ENCODE measurements at places on chromosomes 7 and 10.

- no peak overlapping the region for H3K4me3 ChIP-seq
- H3K4me1 ChIP-seq, result peaks cover 36% of the 10 kb centered on the region
- no peaks in the 10 kb centered on the region for H3K36me3 ChIP-seq
- H3K27ac ChIP-seq, result no peak overlapping the region
These were observed 10.5 kb upstream of the TTYH3 start for GRCh38 chr7:2621061-2621828.

- H3K36me3 ChIP-seq, result no peaks in the 10 kb centered on the region
- no peak overlapping the region for H3K4me3 ChIP-seq
- peaks cover 26% of the 10 kb centered on the region for H3K27me3 ChIP-seq
These were observed 106.4 kb upstream of the CARD11 start for GRCh38 chr7:3150027-3150426.

- DNase-seq, result no peak
- H3K27me3 ChIP-seq, result no peaks in the 10 kb centered on the region
These were observed 3.1 kb downstream of the SLK start for GRCh38 chr10:103969857-103970627.

DNA sequence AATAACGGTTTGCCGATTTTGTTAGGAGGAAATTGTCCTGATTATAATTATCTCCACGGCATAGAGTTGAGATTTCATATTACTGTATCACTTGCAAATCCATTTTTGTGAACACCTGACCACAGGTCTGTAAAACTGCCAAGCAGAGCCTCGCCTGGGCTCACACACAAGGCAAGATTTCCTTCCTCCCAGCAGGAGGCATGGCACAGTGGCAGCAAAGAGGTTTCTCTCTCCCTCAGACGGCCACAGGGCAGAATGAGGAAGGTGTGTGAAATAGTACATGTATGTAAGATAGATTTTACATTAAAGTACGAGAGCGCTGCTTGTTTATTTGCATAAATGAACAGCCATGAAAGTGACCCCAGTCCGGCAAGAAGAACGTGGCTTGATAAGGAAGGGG, 130.1 kb downstream of the CELF2 start:
- H3K4me3 ChIP-seq, result no peak overlapping the region
- peak overlapping the region; percentile 69 for H3K27ac ChIP-seq
- peaks cover 33% of the 10 kb centered on the region for H3K4me1 ChIP-seq
- H3K36me3 ChIP-seq, result no peaks in the 10 kb centered on the region
- DNase-seq, result no peak

- peak overlapping the region; percentile 66 for H3K27ac ChIP-seq
- H3K4me3 ChIP-seq, result no peak overlapping the region
- no peak for DNase-seq
- peaks cover 39% of the 10 kb centered on the region for H3K4me1 ChIP-seq
- no peaks in the 10 kb centered on the region for H3K27me3 ChIP-seq
These were observed 21.0 kb downstream of the ZCCHC24 start for GRCh38 chr10:79424221-79425073.

DNA sequence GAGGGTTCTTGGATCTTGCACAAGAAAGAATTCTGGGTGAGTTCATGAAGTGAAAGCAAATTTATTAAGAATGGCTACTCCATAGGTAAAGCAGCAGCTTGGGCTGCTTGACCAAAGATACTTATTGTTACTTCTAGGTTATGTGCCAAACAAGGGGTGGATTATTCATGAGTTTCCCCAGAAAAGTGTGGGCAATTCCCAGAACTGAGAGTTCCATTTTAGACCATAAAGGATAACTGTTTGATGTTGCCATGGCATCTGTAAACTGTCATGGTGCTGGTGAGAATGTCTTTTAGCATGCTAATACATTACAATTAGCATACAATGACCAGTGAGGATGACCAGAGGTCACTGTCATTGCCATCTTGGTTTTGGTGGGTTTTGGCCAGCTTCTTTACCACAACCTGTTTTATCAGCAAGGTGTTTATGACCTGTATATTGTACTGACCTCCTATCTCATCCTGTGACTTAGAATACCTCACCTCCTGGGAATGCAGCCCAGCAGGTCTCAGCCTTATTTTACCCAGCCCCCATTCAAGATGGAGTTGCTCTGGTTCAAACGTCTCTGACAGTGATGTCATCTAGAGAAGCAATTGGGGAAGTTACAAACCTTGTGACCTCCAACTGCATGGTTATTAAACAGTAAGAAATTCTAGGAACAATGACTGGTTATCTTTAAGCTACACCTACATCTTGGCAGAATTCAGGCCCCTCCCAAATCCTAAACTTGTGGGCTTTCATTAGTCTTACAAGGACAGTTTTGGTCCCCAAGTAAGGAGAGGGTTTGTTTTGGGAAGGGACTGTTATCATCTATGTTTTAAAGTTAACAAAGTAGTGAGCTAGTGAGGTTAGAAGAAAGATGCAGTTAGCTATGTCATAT, 48.0 kb upstream of the INHBA start:
- no peak overlapping the region for H3K4me3 ChIP-seq
- H3K4me1 ChIP-seq, result no peaks in the 10 kb centered on the region
- no peak for DNase-seq
- no peaks in the 10 kb centered on the region for H3K36me3 ChIP-seq

DNA sequence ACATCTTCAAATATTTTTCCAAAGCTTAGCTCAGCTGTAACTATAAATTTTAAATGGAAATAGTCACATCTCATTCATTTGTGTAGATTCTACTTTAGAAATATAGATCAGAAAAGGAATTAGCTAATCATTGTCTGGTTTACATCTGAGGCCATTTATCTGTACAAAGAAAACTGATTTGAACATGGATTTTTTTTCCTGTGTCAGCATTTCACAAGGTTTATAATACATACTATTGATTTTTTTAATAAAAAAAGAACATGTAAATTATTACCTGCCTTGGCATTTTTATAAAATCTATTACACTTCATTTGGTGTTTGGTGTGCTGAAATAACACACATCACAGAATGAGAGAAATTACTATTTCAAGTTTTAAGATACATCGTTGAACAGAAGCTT, 3.5 kb upstream of the GPR37 start:
- H3K4me1 ChIP-seq, result peaks cover 8% of the 10 kb centered on the region
- H3K36me3 ChIP-seq, result no peaks in the 10 kb centered on the region
- no peak for DNase-seq
- H3K27ac ChIP-seq, result no peak overlapping the region
- no peak overlapping the region for H3K4me3 ChIP-seq
- peaks cover 20% of the 10 kb centered on the region for H3K27me3 ChIP-seq

GRCh38 chr10:29748109-29748650, 113.4 kb upstream of the SVIL start:
- no peaks in the 10 kb centered on the region for H3K36me3 ChIP-seq
- H3K4me1 ChIP-seq, result peaks cover 7% of the 10 kb centered on the region
- no peaks in the 10 kb centered on the region for H3K27me3 ChIP-seq
- no peak overlapping the region for H3K4me3 ChIP-seq
- no peak for DNase-seq

- H3K27ac ChIP-seq, result peak overlapping the region; percentile 50
- H3K4me3 ChIP-seq, result no peak overlapping the region
- H3K4me1 ChIP-seq, result peaks cover 3% of the 10 kb centered on the region
These were observed 22.8 kb upstream of the TTYH3 start for GRCh38 chr7:2608921-2609411.

GRCh38 chr7:27434756-27435400, 192.3 kb downstream of the EVX1 start:
- no peaks in the 10 kb centered on the region for H3K4me1 ChIP-seq
- no peak overlapping the region for H3K4me3 ChIP-seq
- no peaks in the 10 kb centered on the region for H3K36me3 ChIP-seq
- no peak overlapping the region for H3K27ac ChIP-seq
- H3K27me3 ChIP-seq, result no peaks in the 10 kb centered on the region

DNA sequence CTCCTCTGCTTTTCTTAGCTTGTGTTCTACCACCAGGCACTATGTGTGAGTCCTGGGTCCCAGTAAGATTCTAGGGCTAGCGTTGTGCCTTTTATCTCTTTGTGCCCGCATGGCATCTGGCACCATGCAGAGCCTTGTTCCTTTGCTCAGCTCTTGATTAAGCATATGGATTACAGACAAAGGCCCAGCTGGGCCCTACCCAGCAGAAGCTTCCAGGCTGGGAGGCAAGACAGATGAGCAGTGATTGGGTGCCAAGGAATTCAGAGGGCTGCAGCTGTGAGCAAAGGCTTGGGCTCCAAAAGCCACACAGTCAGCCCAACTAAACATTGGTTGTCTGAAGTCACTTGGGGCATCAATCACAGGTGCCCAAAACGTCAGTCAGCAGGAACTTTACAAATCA, 2.0 kb downstream of the ACSM6 start:
- DNase-seq, result no peak
- no peaks in the 10 kb centered on the region for H3K36me3 ChIP-seq
- H3K4me3 ChIP-seq, result no peak overlapping the region
- no peaks in the 10 kb centered on the region for H3K4me1 ChIP-seq
- no peak overlapping the region for H3K27ac ChIP-seq
- H3K27me3 ChIP-seq, result no peaks in the 10 kb centered on the region

Measured in transverse colon (tissue), 4 donors.